ENCODE measurements at places on chromosomes 1 and 21.

- no peak for DNase-seq
These were observed 14.7 kb downstream of the ZNF644 start for GRCh38 chr1:91007092-91007491.

DNA sequence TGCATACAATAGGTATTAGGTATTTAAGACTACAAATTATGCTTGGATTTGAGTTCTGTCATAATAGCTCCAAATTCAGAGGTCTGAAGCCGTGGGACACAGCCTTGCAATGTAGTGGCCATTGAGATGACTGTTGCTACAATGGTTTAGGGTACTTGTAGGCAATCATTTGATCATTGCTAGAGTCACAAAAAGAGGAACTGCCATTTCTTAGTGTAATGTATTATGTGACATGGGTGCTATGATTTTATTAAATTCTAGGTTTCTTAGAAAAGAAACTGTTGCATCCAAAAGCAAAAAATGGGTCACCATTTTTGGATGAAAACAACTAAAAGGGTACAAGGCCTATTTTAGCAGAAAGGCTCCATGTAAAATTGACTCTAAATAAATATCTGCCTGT is 129.9 kb upstream of the ZNF644 start:
- no peak for DNase-seq

DNA sequence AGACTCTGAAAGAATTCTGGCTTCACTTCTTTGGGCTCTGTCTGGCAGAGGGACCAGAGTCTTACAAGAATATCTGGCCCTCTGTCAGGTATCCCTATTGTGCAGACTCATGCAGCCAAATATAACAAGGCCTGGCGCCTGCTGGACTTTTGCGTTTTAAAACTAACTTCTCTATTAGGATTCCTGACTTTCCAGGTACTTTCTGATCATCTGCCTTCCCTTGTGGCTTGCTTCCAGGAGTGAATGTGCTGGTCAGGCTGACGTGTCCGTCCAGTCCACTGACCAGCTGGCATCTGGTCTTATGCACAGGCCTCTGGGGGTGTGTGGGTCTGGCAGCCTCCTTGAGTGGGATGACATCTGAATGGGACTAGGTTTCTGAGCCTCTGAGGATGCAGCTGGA is 8.6 kb upstream of the RAB29 start:
- no peak for DNase-seq

- no peak for DNase-seq
These were observed 397.5 kb downstream of the TGFB2 start for GRCh38 chr1:218742467-218743262.

GRCh38 chr1:150151291-150152181 is 1.8 kb downstream of the PLEKHO1 start:
- peak; percentile 91 for DNase-seq

- no peak for DNase-seq
These were observed 41.7 kb upstream of the COA6 start for GRCh38 chr1:234331507-234331906.

- no peak for DNase-seq
These were observed 32.3 kb downstream of the HHAT start for GRCh38 chr1:210360852-210361477.

GRCh38 chr1:11178021-11179015 is 10.8 kb upstream of the ANGPTL7 start:
- no peak for DNase-seq

DNA sequence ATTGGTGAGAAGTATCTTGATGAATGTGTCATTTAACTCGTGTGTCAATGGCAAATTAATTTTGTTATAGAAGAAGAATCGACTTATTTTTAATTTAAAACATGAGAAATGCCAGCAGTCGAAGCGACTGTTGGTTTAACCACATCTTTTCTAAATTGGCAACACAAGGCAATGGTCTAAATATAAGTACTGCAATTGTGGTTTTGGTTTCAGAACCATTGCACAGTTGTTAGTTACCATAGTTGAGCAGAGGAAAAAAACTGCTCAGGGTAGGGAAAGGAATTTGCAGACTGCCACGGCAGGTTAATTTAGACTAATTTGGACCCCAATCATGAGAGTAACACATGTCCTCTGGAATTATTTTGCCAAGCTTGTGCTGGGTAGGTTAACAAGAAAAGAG is 185.6 kb upstream of the RUNX1 start:
- peak; percentile 50 for DNase-seq

DNA sequence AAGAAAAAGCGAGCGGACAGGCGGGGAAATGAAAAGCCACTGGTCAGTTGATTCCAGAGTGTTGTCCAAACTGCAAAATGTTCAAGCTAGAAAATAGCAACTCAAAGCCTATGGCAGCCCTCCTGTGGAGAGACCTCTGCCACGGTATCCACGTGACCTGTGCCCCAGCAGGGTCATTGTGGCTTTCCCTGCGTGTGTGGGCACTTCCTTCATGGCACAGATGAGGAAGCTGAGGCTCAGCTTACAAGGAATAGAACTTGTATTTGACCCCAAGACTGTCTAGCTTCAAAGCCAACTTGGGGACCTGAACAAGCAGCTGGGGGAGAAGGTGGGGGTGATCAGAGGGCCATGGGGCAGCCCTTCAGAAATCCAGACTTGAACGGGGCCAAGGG is 15.6 kb upstream of the PLEKHG5 start:
- no peak for DNase-seq

DNA sequence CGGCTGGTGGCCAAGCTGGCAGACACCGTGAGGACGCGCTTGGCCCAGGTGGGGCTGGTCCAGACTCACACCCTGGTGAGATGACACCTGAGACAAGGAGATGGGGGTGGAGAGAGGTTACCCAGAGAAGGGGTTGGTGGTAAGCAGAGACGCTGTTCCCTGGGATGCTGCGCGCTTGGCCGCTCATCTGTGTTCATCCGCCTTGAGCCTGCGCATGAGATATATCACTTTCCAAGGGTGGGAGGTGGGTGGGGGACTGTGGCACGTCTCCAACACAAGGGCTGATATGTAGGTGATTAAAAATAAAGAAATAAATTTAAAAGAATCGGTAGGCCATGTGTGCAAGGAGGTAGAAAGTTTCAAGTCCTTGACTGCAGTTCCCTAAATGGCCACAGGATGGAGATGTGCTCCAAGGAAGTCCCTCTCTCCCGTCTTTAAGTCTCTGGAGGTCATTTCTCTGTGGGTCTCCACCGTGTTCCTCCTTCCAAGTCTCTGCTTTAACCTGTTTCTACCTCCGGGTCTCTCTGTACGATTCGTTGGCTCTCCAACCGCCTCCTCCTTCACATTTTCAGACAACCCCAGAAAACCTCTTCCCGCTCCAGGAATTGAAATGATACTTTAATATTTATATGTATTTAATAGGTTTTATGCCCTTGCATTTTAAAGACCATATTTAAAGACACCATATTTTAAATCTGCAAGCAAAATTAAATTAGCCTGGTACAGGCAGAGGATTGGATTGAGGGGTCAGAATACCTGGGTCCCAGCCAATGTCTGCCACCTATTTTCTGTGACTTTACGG is 4.5 kb downstream of the TTC24 start:
- peak; percentile 72 for DNase-seq

DNA sequence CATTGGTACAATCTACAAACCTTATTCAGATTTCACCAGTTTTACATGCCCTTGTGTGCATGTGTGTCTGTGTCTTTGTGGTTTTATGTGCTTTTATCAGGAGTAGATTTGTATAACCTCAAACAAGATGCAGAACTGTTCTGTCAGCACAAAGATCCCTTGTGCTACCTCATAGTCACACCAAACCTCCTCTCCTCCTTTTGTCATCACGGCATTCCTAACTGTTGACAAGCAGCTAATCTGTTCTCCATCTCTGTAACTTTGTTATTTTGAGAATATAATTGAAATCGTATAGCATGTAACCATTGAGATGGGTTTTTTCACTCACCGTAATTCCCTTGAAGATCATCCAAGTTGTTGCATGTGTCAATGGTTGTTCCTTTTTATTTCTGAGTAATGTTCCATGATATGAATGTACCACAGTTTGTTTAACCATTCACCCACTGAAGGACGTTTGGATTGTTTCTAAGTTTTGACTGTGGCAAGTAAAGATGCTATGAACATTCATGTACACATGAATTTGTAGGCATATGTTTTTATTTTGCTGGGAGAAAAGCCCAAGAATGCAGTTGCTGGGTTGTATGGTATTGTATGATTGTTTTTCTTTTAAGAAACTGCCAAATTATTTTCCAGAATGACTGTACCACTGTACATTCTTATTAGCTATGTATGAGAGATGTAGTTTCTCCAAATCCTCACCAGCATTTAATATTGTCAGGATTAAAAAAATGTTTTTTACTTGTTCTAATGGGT is 78.1 kb upstream of the B3GALT2 start:
- DNase-seq: no peak

DNA sequence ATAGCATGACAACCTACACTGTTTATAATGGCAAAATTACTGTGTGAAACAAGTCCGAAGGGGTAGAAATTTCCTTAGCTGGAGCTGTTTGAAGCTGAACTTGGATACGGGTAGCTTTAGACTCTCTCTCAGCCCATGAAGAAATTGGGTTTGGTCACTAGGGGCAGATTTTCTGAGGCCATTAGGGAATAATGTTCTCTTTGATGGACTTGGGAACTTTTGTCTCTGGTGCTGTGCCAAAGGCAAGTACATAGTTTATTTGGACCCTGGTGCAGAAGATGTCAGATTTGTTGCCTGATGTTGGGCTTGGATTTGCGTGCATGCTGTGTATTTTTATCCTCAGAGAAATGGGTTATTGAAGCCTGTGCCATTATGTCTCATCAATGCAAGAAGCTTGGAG is 109.6 kb downstream of the VPS13D start:
- DNase-seq: no peak

- no peak for DNase-seq
These were observed 16.3 kb downstream of the POGK start for GRCh38 chr1:166855558-166855957.

GRCh38 chr1:96804648-96805047 is 83.1 kb downstream of the PTBP2 start:
- no peak for DNase-seq

DNA sequence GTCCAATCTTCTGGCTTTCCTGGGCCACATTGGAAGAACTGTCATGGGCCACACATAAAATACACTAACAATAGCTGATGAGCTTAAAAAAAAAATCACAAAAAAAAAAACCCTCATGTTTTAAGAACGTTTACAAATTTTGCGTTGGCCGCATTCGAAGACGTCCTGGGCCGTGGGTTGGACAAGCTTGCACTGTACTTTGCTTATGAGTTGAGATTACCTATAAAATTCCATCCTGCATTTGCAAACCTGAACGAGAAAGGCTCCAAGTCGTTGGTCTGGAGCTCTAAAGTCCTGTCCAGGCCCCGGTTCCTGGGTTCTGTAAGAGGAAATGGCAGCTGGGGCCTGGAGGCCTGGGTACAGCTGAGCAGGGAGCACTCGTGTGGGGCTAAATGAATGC is 51.4 kb downstream of the KIAA1614 start:
- no peak for DNase-seq

DNA sequence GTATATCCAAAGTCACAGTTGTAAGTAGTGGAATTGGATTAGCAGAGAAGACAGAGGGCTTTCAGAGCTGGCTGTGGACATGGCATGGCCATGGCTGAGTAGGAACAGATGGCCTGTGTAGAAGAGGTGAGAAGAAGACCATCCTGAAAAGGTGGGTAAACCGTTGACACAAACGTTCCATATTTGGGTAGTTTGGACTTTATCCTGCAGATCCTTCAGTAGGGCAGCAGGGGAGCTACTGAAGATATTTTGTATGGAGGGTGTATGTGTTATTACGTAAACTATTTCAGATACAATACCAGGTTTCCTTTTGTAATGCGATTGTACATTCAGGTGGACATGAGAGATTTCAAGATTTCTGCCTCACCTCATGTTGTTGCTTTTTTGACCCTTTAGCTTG is 1.6 kb downstream of the UTP11 start:
- DNase-seq: no peak

DNA sequence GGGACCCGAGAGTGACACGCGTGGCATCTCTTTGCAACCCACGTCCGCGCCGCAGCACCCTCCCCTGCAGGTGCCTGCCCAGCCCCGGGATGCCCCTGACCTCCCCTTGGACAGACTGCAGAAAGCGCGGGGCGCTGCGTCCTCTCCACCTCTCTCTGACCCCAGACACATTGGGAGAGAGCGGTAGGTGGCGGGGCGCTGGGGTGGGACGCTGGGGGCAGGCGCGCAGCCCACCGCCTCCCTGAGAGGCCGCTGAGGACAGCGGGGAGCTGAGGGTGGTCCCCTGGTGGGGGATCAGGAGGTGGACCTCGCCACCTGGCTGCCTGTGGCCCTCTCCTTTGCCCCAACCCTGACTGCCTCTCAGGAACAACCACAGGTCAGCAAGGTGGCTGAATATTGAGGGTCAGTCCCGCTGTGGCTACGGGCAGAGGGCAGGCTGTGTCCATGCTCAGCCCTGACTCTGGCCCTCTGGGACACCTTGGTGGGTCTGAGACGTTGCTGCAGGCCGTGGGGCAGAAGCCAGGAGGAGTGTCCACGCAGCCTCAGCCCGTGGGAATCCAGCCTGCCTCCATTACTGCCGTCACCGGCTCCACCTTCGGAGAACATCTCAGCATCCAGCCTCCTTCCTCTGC is 761 bp upstream of the UBE2J2 start:
- DNase-seq: no peak

DNA sequence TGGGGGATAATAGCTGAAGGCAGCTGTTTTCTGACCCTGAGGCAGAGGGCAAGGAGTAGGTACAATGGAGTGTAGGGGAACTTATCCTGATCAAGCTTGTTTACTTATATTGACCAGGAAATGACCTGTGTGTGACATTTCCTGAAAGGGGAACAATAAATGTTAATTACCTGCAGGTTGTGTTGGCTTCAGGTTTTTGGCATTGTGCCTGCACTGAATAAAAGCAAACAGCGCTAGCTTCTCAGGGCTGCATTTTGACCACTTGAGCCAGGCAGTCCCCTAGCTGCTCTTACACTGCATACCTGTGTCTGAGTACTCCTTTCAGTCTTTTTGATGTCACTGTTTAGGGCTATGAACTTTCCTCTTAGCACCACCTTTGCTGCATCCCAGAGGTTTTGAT is 40.6 kb downstream of the DRAM2 start:
- no peak for DNase-seq

- no peak for DNase-seq
These were observed 1.6 kb downstream of the RASSF5 start for GRCh38 chr1:206508956-206509355.

- DNase-seq: no peak
These were observed 82.8 kb upstream of the BEND5 start for GRCh38 chr1:48859456-48859855.

DNA sequence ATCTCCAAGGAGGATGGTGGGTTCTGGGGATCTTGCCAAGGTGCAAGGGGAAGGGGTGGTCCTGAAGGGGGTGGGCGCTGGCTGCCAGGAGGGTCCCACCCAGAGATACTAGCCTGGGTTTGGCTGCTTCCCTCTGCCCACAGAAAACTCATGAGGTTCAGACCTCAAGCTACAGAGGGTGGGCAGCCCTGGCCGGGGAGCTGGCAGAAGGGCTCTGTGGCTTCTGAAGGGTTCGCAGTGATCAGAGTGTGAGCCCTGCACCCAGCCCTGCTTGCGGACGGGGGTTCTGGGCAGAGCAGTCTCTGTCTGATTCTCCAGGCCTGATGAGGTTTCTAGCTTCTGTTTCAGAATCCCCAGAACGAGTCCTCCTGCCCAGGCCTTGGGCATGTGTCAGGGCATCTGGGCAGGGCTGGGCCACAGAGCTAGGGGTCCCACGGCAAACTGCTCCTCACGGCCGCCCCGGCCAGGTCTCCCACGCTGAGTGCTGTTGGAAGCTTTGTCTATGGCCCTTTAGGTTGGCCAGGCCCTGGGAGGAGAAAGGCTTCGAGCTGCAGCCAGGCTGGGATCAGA is 635 bp upstream of the MMEL1 start:
- no peak for DNase-seq

Data from CD4-positive, CD25-positive, alpha-beta regulatory T cell (primary cell).